ENCODE measurements at places on chromosomes 2 and 18.

DNA sequence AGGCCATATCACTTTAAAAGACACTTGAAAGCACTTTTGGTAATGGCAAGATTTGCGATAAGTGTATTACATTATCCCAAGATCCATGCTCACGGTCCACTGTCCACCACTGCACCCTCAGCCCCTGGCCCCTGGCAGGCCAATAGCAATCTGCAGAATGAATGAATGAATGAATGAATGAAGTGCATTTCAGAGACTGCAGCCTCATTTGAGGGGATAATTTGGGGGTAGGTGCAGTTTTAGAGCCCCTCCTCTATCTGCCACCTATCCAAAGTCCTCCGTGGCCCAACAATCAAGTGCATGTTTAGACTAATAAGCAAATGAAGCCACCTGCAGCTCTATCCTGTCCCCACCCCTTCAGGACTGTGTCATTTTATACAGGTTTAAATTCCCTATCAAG is 1.3 kb upstream of the RBM44 start:
- DNase-seq = no peak

DNA sequence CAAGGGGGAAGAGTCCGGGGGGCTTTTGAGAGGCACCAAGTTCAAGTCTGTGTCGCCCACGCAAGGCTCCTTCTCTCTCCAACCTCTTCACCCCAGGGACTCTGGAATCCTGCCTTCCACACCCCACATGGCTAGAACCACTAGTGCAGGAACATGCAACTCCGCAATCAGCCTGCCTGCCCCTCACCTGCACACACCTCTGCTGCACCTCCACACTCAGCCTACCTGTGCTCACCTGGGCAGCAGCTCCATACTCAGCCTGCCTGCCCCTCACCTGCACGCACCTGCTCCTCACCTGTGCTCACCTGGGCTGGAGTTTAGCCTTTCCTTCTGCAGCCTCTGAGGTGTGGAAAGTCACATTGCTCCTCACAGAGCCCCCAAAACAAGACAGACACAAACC is 277.4 kb downstream of the NDUFA10 start:
- no peak for DNase-seq

DNA sequence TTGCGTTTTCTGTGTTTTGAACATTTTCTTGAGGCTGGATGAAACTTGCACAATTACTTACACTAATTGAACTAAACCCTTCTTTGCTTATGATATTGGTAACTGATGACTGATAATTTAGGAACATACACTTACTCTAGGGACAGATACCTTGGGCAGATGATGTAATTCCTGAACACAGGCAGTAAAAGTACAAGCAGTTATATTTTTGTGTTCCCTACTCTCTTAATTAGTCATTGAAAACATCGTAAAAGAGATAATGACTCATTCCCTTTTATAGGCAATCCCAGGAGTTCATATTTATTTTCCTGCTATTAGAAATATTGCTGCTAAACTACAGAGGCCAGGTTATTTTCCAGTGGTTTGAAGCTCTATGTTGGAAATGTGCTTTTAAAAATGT is 46.4 kb downstream of the CCDC85A start:
- no peak for DNase-seq

DNA sequence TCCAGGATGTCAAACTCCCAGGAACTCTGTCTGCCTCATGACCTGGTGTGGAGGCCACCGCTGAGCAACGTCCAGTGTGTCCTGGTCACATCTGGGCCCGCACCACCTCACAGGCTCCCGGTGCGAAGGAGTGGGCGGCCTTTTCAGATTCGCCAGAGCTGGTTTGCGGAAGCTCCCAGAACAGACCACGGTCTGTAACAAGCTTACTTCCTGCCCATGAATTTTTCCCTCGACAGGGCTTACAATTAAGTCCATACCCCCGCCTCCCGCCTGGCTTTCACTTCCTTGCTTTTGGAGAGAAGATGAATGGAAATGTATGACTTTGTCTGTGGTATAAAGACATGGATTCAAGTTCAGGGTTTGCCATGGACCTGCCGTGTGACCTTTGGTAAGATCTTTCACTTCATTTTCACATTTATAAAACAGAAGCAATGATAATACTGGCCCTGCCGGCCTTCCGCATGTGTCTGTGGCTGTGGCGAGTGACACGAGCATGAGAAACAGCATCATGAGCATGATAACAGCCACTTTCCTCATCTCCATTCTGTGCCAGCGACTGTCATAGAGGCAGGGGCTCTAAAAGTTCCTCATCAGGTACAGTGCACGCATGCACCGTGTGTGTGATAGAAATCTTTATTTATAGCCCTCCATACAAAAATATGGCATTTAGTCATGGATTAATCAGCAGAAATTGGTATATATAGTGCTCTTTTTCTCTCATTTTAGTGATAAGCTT is 31.0 kb upstream of the KCNF1 start:
- DNase-seq = no peak

DNA sequence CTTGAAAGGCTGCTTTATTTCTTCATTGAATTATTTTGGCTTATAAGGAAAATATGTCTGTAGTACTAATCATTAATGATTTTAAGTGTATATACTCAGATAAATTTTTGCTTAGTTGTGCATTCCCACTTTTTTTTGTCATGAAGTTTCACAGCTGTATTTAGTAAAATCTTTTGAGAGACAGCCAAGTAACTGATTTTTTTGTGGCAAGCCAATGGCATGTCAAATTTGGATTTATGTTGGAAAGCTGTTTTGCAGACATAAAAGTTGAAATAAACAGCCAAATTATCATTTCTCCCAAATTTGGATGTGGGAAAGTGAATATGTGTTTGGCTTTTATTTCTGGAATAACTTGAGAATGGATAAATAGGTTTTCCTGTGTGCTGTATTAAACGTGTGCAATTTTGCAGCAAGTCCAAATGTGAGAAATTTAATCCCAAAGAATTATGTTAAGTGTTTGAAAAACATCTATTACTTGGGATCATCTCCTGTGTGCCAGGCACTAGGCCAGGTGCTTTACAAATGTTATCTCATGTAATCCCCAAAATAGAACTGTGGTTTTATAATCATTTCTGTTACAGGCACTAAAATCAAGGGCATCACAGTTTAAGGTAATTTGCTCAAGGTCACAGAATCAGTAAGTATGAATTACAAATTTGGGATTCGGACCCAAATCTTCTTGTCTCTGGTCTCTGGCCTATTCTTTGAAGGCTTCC is 160.4 kb downstream of the PTPRM start:
- DNase-seq = no peak

DNA sequence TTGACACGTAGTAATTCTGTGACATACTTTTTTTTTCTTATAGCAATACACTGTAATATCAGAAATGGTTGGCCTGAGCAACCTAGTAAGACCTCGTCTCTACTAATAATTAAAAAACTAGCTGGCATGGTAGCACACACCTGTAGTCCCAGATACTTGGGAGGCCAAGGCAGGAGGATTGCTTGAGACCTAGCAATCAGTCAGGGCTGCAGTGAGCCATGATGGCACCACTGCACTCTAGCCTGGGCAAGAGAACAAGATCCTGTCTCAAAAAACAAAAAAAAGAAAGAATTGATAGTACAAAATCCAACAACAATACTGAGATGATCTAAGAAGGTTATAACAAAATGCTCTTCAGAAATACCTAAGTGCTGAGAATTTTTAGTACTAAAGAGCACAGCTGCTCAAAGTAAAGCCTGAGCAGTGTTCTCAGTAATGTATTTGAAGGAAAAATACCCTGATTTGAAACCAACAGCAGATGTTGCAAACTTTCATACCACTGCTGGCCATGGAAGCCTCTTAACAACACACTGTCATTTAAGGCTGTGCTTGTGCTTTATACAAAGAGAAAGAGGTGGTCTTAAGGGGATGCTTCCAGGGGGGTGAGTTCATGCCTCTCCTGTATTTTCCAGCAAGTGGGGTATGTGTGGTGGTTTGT is 132.6 kb upstream of the CDCA7 start:
- DNase-seq = no peak

DNA sequence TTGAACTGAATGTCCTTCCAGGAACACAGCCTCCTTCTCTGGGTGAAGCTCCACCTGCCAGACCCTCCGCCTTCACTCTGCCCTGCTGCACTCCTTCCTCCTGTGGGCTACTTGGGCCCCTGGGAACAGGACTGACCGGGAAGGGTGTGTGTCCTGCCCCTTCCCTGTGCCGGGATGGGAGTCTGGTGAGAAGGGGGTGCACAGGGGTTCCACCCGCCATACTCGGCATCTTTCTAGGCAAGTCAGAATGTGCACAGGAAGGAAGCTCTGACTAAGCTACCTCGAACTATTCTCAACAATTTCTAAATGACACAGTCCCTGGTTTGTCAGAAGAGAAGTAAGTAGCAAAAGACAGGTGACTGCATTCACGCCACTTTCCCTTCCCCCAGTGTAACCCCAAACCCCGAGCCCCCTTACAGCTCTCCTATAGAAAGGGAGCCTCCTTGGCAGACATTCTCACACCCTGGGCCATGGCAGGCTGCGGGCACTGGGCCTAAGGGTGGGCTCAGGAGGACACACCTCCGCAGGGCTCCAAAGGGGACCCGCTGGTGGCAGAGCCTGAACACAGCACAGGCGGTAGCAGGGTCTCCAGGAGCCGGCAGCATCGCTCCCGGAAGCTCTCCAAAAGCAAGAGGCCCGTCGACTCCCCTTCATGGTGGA is 184.1 kb downstream of the HDAC4 start:
- DNase-seq = no peak

DNA sequence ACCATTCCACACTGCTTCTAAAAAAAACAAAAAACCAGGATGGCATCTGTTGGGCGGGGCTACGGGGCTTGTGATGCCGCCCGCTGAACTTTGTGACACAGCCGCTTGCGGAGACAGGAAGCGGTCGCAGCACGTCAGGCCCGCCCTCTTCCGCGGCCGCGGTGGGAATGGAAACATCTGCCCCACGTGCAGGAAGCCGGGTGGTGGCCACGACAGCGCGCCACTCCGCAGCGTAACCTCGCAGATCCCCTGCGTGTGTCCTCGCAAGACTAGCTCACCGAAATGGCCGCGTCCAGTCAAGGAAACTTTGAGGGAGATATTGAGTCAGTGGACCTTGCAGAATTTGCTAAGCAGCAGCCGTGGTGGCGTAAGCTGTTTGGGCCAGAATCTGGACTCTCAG is 168.5 kb downstream of the SUCLG1 start:
- no peak for DNase-seq

DNA sequence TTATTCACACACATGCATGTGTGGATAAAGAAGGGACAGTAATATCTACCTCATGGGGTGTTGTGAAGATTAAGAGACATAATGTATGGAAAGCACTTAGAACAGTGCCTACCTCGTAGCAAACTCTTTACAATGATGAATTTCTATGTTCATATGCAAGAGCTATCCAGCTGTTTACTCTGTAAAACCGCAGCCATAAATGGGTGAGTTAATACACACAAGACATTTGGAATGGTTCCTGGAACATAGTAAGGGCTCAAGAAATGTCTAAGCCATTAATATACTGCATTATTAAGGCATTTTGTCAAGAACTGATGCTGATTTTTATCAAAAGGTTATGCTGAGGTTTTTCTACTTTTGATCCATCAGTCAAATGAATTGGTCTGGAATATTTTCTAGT is 1076.2 kb downstream of the TSN start:
- no peak for DNase-seq

DNA sequence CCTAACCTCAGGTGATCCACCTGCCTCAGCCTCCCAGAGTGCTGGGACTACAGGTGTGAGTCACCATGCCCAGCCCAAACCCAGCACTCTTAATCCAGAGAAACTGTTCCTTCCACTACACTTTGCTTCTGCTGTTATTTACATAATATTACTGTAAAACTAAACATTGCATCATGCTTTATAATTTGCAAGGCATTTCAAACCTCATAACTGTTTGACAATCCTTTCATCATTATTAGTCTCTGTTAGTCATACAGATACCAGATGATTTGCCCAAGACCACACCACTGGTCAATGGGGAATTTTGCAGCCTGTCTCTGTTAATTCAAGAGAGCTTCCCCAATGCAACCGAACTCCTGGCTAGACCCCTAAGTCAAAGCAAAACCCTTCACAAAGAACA is 338.3 kb downstream of the ALK start:
- no peak for DNase-seq

- DNase-seq = no peak
These were observed 41.4 kb downstream of the STEAP3 start for GRCh38 chr2:119264781-119265692.

- no peak for DNase-seq
These were observed 58.7 kb upstream of the RFX8 start for GRCh38 chr2:101533561-101534148.

DNA sequence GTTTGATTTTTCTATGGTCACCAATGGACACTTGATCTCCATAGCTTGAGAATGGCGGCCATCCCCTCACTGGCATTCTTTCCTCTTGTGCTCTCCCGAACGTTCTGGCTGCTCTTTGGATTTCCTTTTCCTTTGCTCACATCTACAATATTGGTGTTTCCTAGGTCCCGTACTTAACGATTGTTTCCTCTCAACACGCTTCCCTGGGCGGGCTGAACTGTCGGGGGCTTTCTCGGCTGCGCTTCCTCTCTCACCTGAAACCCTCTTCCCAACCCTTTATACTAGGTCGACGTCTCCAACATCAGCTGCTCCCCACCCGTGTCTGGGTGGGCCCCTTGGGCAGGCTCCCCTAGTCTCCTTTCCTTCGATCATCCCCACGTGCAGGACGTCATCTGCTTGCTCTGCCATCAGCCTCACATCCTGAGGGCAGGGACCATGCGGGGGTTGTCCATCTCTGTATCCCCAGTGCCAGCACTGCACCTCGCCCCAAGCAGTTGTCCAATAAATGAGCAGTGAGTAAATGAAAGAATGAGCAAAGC is 634 bp upstream of the DIS3L2 start:
- no peak for DNase-seq

GRCh38 chr2:127644066-127645025 is 1.6 kb upstream of the GPR17 start:
- no peak for DNase-seq

- DNase-seq = no peak
These were observed 105.9 kb upstream of the SIX2 start for GRCh38 chr2:45115181-45115580.

DNA sequence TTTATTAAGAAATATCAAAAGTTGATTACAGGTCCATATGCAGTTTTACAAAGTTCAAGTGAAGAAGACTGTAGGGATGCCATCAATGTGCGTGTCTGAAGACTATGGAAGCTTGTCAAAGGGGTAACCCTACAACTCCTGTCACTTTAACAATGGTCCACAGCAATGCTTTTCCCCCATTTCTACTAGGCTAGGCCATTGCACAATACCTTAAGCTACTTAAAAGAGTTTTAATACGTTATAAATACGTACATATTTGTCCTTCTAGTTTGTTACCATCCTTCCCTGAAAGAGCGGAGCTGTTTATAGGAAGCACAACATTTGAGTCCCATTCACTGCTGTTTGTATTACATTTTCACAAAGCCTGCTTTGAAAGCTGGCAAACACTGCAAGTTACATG is 26.7 kb downstream of the CNRIP1 start:
- no peak for DNase-seq

DNA sequence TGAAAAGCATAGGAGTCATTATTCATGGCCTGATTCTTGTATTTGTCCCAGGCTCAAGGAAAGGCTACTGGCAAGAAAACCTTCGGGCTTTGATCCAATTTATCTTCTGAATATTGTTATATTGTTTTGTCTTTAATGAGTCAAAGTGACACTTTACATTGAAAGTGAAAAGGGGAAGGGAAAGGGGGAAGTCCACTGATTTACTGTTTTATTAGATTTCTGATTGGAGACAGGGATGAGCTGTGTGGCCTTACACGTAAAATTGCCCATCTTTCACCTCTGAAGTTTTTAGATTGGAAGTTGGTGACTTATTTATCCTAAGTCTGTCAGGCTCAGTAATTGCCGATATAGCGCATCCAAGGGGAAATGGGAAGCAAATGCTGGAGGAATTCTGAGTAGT is 843.8 kb upstream of the LRRTM1 start:
- no peak for DNase-seq

GRCh38 chr2:24972315-24972961 is 683 bp upstream of the DNAJC27 start:
- no peak for DNase-seq

Data from stimulated activated CD8-positive, alpha-beta memory T cell treated with anti-CD3 and anti-CD28 coated beads, Interleukin-4, amount 100 ng/mL, for 4 hours (primary cell).